ENCODE measurements at places on chromosomes 3 and 15.

GRCh38 chr15:80604583-80605575 lies 90.2 kb upstream of the ABHD17C start:
- no peak for DNase-seq

- DNase-seq: no peak
Observed at GRCh38 chr3:127552038-127552437, 38.5 kb downstream of the TPRA1 start.

GRCh38 chr15:34709866-34710265 lies 44.9 kb downstream of the GJD2 start:
- DNase-seq: no peak

DNA sequence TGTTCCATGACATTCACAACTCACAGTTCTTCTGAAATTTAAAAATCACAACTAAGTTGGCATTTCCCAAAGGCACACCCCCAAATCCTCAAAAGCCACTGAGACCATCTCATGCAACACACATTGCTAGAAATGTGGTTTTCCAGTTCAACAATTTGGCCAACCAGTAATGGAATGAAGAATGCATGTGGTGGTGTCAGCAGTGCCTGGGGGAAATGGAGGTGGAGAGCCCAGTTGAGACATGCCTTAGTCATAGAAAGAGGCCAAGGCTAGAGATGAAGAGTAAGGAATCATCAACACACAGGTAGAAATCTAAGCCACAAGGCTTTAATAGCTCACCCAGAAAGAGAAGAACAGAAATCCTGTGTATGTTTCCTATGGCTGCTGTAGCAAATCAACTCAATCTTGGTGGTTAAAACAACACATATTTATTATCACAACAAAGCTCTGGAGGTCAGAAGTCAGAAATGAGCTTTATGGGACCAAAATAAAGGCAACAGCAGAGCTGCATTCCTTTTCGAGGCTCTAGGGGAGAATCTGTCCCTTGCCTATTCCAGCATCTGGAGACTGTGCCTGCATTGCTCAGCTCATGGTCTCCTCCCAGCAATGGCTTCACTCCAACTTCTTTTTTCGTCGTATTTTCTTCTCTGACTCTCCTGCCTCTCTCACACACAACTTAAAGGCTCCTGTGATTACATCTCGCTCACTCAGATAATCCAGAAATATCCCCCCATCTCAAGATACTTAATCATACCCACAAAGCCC lies 54.0 kb downstream of the SNTN start:
- DNase-seq: no peak

DNA sequence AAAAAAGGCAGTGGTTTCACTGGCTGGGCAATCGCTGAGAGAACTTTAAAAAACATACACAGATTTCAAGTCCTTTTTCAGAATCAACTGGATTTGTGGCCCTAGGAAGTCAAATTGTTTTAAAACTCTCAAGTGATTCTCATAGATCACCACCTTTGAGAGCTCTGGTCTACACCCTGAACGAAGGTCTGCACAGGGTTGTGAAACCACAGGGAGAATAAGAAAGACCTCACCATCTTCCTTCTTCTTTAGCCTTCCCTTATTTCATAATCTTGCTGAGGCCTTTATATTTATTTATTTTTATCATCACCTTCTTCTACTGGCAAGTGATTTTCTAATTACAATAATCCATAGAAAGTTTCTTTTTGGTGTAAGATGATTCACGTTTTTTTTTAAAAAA lies 58.1 kb downstream of the FOXP1 start:
- no peak for DNase-seq

DNA sequence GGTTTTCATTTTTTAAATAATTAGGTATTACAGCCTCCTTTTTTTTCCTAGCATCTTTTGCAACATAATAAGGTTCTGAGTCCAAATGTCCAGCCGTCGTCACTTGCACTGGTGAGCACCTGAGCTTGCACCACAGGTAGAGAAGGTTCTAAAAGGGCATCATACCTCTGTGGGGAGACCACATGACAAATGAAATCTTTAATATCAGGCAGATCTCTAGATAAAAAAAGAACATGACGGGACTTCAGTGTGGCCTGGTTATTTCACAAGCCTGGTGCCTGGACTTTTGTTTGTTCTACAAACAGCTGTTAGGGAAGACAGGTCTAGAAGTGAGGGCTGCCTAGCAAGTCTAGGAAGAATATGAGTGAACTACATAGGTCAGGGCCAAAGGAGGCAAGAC lies 3.6 kb downstream of the ZBED2 start:
- no peak for DNase-seq

GRCh38 chr3:43388175-43388574 lies 101.8 kb downstream of the SNRK start:
- DNase-seq: no peak

GRCh38 chr3:121627211-121627610 lies 33.5 kb downstream of the HCLS1 start:
- no peak for DNase-seq

GRCh38 chr3:42300013-42300412 lies 34.0 kb upstream of the CCK start:
- no peak for DNase-seq

- DNase-seq: no peak
Observed at GRCh38 chr3:104750581-104750980, 616.1 kb upstream of the ALCAM start.

- DNase-seq: no peak
Observed at GRCh38 chr3:62356356-62356755, 17.0 kb downstream of the FEZF2 start.

DNA sequence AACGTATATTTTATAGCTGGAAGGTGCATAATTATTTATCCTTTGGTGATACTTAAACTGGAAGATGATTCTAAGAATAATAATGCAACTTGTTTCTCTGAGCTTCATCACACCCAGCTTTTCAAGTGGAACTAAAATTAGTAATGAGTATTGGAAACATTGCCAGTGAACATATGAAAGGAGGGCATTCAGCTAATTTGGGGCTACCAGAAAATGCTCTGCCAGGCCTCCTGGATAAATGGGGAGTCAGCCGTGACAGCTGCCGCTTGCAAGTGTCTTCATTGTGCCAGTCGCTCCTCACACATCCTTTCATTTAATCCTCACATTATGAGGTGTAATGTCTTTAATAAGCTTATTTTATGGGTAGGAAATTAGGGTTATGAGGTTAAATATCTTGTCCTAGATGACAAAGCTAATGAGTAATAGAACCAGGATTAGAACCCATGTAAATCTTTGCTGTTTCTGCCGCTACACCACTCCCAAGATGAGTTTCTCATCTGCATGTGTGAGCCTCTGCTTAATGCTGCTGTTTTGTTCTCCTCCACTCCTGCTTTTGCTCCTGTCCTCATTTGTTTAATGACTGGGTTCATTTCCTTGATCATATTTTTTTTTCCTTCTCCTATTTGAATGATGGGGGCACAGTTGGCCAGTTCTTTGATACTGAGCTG lies 155.7 kb downstream of the PLCL2 start:
- no peak for DNase-seq

- DNase-seq: no peak
Observed at GRCh38 chr3:142021127-142021526, 128.2 kb downstream of the TFDP2 start.

GRCh38 chr3:163919154-163919553 lies 1159.1 kb downstream of the SI start:
- no peak for DNase-seq

DNA sequence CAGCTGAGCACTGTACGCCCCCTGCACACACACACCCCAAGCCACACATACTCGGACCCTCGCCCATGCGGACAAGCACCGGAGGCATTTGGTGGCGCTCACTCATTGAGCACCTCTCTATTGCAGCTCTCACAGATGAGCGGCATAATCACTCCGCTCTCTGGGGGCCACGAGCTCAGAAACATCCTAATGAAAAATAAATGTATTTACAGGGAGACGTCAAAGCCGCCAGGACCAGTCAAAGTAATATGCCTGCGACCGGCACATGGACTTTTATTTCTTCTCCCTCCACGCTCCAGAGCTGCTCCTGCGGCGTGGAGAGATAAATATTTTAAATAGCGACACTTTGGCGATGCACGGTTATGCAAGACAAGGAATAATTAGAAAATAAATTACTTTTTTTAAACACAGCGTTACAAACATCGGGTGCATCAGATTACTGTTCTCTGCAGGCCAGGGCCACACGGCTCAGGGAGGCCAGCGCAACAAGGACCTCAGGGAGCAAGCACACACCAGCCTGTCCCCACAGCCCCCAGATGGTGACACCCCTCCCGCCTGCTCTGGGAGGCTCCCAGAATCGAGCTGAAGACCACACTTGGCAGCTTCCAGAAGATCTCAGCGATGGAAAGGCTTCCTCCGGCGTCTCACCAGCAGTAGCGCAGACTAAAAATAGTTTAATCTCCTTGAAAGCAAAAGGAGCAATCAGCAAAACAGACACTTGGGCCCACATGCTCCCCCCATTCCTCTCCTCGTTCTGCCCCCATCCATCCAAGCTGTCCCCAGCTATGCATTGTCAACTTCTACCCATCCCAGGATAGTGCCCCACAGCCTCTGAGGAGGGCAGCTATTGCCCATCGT lies 48.0 kb downstream of the CACNA2D2 start:
- no peak for DNase-seq

DNA sequence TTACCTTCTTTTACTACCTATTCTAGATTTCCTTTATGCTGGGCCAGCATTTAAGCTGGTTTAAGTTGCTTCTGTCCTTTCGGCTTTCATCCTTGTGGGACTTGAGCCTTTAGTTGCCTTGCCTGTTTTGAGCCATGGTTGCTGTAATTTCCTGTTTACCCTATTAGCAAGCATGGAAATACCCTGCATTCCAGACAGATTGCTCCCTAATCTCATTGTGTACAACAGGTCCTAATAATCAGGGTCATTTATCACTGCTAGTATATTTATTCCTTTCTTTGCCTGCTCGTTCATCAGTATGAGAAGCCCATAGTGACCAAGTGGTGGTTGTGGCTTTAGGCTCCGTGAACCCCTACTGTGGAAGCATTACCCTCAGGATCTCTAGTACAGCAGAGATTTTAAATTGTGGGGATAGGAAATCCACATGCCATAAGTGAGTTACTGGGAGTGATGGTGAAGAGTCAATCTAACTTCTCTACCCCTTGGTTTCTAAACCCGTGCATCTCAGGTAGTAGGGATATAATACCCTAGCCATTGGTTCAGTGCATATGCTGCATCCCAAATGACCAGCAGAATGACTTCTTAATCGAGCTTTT lies 31.9 kb downstream of the NCK1 start:
- no peak for DNase-seq

DNA sequence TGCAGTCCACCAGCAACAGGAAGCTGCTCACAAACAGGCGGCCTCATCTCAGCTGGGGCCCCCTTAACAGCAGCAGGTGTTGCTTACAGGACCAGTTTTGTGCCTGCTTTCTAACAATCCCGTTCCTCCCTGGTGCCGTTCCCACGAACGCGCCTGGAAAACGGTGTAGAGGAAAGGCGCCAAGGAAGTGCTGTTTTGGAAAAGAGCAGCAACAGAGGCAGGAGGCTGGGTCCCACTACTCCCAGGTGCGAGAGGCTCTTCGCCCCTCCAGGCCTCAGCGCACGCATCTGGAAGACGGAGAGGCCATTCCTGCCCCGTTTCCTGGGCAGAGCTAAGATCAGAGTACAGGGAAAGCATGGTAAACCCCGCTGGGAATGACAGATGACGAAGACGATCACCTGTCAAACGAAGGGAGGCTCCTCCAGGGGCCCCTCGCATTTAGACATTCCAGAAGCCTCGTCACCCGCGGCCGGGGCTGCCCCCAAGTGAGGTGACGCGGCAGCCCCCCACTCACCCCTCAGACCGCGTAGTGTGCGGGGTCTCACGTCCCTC lies 603 bp downstream of the SCAPER start:
- DNase-seq: no peak

DNA sequence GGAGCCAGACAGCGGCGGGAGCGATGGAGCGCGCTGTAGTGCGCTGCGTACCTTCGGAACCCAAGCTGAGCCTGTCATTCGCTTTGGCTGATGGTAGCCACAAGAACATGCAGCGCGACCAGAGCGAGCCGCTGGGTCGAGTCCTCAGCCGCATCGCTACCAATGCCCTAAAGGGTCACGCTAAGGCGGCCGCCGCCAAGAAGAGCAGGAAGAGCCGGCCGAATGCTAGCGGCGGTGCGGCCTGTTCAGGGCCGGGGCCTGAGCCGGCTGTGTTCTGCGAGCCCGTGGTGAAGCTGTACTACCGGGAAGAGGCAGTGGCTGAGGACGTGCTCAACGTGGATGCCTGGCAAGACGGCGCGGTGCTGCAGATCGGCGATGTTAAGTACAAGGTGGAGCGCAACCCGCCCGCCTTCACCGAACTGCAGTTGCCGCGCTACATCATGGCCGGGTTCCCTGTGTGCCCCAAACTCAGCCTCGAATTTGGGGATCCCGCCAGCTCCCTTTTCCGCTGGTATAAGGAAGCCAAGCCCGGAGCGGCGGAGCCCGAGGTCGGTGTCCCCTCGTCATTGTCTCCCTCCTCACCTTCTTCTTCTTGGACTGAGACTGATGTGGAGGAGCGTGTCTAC lies 498 bp downstream of the PDE12 start:
- no peak for DNase-seq

GRCh38 chr3:171688002-171688401 lies 122.3 kb downstream of the PLD1 start:
- no peak for DNase-seq

DNA sequence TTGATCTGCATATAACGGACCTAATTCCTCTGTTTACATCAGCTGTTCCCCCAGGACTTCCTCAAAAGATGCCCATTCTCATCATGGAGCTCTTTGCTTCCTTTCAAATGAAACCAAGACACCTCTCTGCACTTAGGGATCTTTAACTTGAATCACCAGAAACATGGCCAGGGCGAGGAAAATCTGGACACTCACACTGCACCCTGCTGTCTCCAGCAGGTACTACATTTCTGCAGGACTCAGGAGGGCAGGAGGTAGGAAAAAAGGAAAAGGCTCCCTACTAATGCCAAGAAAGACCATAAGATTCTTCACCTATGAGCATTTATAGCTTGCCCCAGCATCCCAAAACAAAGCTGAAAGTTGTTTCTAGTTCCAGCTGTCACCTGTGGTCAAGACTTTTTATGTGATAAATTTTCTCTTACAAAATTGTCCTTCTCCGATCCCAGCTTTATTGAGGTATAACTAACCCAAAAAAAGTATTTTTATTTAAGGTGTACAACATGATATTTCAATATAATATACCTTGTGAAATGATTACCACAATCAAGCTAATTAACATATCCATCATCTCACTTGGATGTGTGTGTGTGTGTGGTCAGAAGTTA lies 87.3 kb upstream of the C15orf61 start:
- DNase-seq: no peak

- no peak for DNase-seq
Observed at GRCh38 chr3:28940994-28941393, 339.9 kb upstream of the RBMS3 start.

DNA sequence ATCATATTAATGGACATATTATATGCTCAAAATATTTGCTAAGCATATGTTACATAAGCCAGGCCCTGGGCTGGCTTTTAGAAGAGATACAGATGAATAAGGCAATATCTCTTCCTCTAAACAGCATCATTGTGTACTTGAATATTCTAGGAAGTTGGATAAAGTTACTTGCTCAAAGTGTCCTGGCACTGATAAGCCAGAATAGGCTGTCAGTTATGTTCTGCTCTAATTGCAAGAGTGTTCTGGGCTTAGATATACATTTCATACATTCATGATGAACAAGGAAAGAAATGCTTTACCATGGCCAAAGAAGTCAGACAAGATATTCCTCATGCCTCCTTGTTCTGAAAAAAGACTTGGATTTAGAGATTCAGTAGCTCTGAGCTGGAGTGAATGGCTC lies 40.7 kb downstream of the KBTBD12 start:
- DNase-seq: no peak

- no peak for DNase-seq
Observed at GRCh38 chr3:143334231-143334630, 214.7 kb downstream of the CHST2 start.

GRCh38 chr15:91412138-91412928 lies 312.3 kb downstream of the SV2B start:
- DNase-seq: no peak

Data from CMK (cell line).